Activated naive CD4-positive, alpha-beta T cell (primary cell): ENCODE measurements at places on chromosomes 11 and 22.

GRCh38 chr22:47043835-47044721 lies 281.6 kb downstream of the TBC1D22A start:
- DNase-seq: no peak

GRCh38 chr22:36036167-36036624 lies 7.6 kb upstream of the RBFOX2 start:
- no peak for DNase-seq

- DNase-seq: no peak
Observed at GRCh38 chr22:46524203-46524740, 13.1 kb downstream of the CELSR1 start.

- no peak for DNase-seq
Observed at GRCh38 chr22:32752816-32753520, 48.5 kb upstream of the TIMP3 start.

DNA sequence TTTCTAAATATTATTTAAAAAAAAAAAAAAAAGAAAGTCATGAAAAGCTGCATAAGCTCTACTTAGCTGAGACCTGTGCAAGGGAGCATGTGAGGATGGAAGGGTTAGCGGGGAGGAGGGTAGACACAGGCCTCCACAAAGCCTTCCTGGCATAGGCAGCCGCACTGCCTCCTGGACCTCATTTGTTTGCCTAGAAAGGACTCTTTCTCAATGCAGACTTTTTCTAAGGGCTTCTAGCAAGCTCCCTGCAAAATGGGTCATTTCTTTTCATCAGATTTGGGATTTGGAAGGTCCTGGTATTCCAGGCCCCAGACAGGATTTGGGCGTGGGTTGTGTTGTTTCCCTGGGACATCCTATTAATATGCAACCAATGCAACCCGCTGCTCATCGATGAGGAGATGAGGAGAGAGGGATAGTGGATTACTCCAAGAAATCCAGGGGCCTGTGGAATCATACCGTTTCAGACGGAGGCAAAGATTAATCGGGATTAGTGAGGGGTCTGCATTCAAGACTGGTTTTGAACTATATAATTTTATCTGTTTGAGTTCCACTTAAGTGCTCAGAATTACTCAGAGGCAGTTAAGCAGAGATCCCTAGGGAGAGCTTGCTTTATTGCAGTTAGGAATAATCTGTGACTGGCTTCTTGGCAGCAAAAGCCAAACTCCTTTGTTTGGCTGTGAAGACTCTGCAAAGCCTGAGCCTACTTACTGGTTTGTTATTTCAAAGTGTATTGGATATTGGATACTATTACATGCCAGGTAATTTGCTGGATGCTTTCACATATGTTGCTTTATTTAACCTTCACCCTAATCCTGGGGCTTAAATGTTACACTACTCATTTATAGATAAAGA lies 106.9 kb upstream of the NAV2 start:
- DNase-seq: no peak

GRCh38 chr22:18103527-18104269 lies 6.9 kb upstream of the TUBA8 start:
- DNase-seq: no peak

GRCh38 chr11:127199306-127199801 lies 198.8 kb upstream of the KIRREL3 start:
- no peak for DNase-seq

DNA sequence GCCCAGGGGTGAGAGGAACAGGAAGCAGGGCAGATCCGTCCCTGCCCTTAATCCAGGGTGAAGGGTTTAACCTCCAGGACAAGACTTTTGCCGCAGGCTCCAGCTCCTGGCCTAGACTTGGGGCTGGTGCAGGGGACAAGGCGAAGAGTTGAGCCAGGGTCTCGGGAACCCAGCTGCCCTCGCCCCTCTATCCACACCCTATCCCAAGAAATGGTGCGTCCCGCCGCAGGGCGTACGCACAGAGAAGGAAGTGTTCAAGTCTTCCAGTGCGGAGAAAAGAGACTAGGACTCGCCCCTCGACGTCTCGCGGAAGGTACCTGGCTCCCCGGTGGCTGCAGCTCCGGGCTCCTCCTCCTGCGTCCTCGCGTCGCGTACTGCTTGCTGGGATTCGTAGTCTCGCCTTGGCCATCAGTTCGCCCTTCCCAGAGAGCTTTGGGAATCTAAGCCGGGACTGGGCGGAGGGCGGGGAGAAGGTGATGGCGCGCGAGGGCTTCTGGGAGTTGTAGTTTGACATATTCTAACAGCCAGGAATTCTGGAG lies at the start of gene ZMAT5:
TSS of gene ZMAT5 (minus strand) at position 376 of the 539 bp plus-strand sequence. CDS start 18,463 bp downstream, outside the sequence.
- peak; percentile 64 for DNase-seq

DNA sequence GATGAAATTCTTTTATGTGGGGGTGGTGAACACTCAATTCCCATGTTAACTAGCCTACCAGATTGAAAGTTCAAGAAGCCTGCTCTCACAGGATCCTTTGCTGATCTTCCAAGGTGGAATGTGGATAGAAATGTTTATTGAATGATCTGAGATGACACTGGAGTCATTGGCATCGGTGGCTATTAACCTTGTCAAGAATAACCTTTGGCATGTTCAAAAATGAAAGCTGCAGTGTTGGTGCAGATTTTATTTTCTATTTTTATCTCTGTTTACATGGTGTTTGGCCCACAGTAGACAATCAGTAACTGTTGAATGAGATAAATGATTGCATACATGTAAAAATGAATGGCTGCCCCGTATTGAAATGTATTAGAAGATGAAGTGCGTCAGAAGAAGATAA lies 19.0 kb downstream of the MCAM start:
- no peak for DNase-seq

- no peak for DNase-seq
Observed at GRCh38 chr22:21681566-21682370, 16.0 kb downstream of the PPIL2 start.

- no peak for DNase-seq
Observed at GRCh38 chr11:8206251-8207079, 37.6 kb upstream of the RIC3 start.

GRCh38 chr11:111930472-111930871 lies 6.7 kb upstream of the DIXDC1 start:
- DNase-seq: no peak

DNA sequence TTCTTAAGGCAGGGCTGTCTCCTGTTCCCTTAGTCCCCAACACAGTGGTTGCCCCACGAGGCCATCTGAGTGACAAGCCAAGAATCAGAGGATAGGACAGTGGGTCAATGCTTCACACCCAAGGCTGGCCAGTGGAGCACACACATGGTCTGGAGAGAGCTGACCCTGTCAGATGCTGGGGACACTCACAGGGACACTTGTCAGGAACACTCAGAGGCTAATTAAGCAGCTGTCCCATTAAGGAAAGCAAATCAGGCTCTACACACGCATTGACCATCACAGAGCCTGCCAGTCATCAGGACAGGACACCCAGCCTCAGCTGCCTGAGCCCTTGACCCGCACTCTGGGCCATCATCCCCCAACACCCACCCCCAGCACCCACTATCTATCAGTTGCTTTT lies 18.2 kb downstream of the GDPD5 start:
- no peak for DNase-seq

GRCh38 chr11:73866095-73866579 lies 10.5 kb downstream of the COA4 start:
- DNase-seq: no peak

DNA sequence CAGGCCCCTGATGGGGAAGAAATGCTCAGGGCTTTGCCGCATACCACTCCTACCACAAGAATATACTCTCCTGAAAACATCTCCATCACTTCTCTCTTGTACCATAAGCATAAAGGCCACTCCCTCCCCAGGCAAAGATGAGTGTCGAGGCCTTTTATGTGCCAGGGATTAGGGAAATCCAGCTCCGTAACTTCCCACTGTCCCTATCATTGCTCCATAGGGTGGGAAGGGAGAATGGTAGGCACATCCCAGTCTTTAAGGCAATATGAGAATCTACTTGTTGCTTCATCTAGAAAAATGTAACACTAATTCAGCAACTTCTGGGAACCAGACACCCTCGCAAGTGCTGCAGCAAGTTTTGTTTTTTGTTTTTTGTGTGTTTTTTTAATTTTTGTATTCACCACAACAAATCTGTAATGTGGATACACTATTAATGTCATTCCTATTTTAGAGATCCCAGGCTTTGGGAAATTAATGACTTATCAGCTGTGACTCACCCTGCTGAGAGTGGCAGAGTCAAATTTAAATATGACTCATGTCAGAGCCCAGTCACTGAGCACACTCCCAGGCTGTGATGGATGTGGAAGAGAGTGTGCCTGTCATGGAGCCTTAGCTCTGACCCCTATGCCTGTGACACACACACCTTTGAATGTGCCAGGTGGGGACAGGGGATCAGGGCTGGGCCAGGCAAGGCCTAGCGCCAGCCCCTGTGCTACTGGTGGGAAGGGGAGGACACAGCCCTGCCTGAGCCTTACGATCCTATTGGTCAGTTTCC lies 23.4 kb downstream of the PANX1 start:
- DNase-seq: no peak

GRCh38 chr11:57072640-57073039 lies 83.9 kb downstream of the OR5AK2 start:
- DNase-seq: no peak

DNA sequence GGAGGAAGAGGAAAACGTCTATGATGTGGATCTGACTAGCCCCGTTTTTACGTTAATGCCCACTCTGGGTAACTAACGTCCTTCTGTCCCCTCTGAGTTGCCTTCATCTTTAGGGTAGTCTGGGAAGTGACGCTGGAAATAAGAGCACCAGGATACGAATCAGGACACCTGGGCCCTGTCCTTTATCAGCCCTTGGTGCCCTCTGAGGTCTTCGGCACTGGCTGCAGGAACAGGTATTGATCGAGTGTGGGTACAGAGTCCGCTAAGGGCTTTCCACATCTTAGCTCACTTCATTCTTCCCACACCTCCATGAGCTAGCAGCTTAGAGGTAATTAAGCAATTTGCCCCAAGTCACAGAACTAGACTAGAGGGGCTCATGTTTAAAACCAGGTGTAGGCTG lies 223.8 kb downstream of the DBX1 start:
- no peak for DNase-seq

DNA sequence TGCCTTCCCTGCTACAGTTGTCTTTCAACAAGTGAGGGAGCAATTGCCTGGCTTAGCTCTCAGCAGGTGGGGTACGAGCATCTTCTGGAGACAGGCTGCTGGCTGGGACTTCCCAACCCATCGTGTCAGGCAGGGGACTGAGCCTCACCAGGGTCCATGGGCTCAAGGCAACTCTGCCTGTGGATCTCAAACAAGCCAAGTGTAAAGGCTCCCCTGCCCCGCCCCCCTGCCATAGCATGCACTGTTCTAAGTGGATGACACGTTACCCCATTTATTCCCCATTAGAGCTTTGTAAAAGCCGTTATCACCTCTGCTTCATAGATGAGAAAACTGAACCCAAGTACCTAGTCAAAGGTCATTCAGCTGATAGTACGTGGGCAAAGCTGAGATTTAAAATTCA lies 222.9 kb downstream of the NTM start:
- DNase-seq: no peak

DNA sequence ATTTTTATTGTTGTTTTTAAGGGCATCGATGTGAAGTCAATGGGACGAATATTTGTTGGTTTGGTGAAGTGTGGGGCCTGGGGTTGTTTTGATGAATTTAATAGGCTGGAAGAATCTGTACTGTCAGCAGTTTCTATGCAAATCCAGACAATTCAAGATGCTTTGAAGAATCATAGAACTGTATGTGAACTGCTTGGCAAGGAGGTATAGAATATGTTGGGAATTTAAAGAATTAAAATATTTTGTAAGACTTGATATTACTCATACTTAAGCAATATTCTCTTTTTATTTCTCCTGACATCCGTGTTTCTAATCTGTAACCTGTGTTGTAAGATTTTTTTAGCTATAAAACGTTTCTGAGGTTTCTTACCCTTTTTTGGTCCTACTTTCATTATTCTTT lies 61.6 kb downstream of the DYNC2H1 start:
- DNase-seq: no peak

GRCh38 chr22:41541484-41541883 lies 2.8 kb downstream of the POLR3H start:
- DNase-seq: no peak

DNA sequence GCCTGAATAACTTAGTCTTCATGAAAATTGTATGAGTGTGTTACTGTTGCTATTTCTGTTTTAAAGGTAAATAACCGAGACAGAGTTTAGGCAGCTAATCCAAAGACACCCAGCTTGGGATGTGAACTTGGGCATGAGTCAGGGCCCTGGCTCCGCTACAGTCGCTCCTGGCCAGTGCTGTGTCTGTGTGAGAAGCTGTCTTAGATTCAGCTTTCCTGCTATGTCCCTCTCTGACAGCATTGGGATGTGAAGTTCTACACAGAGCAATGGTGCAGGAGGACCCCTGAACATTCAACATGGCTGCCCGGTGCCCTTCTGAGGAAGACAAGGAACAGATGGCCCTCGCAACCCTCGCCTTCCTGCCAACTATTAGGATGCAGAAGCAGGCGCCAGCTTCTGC lies 49.4 kb downstream of the GALNT18 start:
- no peak for DNase-seq

DNA sequence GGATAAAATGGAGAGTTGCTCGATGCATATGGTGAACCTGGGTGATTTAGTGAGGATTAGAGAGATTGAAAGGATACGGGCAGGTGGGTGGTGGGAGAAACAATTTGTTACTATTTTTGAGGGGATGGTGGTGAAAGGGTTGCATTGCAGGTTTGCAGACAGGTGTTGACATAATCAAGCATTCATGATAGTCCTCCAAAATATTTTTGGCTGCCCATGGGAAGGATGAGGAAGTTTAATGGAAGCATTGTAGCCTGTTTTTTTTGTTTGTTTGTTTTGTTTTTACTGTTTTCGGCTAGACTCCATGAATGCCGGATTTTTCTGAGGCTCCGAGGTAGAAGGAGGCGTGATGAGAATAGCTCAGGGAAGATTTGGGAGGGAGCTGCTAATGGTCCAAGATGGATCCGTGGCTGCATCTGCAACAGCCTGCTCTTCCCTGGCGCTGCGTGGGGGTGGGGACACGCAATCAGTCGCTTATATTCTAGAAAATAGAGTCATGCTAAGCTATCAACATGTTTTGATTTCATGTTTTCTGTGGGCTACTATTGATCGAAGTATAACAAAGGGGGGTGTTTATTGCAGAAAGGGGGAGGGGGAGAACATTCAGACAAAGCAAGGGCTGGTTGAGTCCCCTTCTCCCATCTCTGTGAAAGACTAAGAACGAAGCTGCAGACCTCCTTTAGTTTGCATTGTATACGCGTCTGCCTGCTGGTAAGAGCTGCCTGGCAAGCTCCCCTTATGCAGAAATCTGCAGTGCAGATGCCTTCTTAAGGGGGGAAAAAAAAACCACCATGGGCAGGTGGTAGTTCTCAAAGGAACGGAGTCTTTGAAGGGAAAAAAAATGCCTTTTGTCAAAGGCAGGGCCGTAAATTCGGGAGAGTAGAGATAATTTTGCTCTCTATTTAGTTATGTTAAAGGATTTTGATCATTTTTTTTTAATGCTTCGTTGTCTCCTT lies 1.0 kb downstream of the RTN3 start:
- DNase-seq: no peak

DNA sequence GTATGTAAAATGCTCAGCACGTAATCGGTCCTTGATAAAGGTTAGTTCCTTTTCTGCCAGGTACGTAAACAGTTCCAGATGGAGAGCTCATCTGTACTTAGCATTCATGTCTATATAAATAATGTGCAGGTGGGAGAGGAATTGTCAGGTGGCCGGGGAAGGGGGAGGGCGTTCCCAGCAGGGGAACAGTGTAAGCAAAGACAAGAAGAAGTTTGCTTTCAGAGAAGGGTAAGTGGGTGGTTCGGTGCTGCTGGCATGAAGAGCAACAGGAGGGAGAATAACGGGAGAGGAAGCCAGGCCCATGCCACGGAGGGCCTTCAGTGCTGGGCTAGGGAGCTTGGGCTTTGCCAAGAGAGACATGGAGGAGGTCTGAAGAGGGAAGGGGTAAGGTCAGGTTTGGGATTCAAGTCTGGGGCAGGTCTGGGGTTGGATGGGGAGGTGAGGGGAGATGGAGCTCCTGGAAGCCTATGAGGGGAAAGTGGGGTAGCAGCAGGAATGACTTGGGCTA lies 11.4 kb upstream of the WNT11 start:
- DNase-seq: no peak
